Nucleus accumbens (tissue), 56 donors: ENCODE measurements at places on chromosomes 6 and 20.

DNA sequence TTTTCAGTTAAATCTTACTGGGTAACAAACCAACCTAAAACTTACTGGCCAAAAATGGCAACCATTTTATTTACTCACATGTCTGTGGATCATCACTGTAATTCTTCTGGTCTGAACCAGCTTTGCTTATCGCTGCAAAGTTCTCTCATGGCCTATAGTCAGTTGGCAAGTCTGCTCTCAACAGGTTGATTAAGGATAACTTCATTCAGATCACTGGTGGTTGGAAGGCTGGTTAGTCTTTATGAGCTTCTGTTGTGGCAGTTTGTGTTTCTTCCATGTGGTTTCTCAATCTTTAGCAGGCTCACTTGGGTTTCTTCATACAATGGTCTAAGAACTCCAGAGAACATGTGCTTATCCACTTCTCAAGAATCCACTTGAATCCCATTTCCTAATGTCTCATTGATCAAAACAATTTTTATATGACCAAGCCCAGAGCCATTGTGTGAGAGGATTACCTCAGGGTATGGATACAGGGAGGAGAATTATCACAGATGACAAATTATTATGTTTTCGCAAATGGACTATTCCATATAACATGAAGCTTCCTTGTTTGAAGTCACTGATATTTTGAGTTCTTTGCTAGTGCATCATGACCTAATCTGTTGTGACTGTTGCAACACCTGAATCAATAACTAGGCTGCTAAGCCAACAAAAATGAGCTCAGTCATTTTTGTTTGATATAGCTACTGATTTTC is 155.4 kb upstream of the BMP2 start:
- no peak for DNase-seq

- no peak for DNase-seq
These were observed 47.5 kb upstream of the NHSL1 start for GRCh38 chr6:138546733-138547185.

DNA sequence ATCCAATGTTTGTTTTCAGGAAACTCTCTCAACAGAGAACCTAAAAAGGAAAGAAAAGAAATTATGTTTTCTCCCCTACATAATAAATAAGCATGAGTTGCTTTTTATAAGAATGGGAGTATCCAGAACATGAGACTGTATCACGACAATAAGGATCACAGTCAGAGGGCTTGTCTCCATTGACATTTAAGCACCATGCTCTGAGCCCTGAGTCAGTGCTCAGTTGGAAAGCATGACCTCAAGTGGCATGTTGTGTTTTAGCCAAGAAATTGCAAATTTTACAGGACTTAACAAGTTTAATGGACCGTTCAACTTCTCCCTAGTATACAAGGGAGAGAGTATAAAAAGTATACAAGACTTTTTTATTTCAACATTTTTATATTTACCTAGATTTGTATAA is 431.6 kb downstream of the GJA1 start:
- no peak for DNase-seq

GRCh38 chr20:49970498-49970897 is 12.3 kb upstream of the SNAI1 start:
- DNase-seq, result no peak

GRCh38 chr6:27157459-27158315 is 89.8 kb upstream of the PRSS16 start:
- DNase-seq, result peak; percentile 61

GRCh38 chr6:159695984-159696383 is 2.9 kb upstream of the SOD2 start:
- no peak for DNase-seq

GRCh38 chr6:170076466-170077165 is 214.3 kb downstream of the DLL1 start:
- DNase-seq, result no peak

DNA sequence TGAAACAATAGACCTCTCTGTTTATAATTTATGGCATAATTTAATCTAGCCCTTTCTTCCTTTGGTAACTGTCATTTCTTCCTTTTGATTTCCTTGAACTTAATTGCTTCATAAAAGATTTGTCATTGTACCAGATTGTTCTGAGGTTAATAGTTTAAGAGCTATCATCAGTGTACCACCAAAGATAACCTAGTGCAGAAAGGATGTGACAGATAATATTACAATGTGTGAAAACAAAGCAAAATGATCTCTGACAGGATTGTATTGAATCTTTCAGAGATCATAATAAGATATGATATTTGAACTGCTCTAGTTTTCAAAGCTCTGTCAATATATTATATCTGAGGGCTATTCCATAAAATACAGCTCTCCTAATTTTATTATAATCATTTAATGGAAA is 132.1 kb upstream of the PTCHD4 start:
- DNase-seq, result no peak

DNA sequence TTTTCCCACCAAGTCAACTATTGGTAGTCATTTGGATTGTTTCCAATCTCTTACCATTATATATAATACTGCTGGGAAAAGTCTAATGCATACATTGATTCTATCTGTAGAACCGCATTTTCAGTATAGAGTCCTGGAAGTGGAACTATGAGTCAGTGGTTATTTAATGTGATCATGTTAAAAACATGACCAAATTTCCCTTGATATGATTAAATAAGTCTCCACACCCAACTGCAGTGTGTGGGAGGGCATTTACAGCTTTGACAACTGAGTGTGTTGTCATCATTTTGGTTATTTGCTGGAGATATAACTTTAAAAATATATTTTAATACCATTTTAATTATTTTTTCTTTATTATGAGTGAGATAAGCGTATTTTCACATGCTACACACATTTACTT is 1027.6 kb downstream of the EYS start:
- no peak for DNase-seq

- no peak for DNase-seq
These were observed 9.8 kb downstream of the DUSP15 start for GRCh38 chr20:31860390-31861134.

- DNase-seq, result no peak
These were observed 19.0 kb downstream of the TTPAL start for GRCh38 chr20:44494681-44495080.

GRCh38 chr20:58144096-58144495 is 84.4 kb downstream of the ANKRD60 start:
- no peak for DNase-seq

DNA sequence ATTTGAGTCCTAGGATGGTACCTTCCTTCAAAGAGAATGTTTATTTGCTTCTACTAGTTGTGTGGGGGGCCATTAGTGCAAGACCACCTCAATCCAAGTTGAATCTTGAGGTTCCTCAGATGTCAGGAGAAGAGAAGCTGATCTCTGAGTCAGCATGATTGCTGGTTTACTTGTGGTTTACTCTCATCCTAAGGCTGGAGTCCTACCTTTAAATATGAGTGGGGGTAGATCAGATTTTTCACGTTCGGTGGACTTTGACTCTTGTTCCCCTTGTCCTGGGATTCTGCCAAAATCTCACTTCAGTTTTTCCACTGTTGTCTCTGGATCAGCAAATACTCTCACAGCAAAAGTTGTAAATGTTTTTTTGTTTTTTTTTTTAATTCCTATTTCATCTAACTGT is 84.6 kb upstream of the F13A1 start:
- DNase-seq, result no peak

GRCh38 chr20:45892828-45893500 is 1.8 kb downstream of the CTSA start:
- no peak for DNase-seq

DNA sequence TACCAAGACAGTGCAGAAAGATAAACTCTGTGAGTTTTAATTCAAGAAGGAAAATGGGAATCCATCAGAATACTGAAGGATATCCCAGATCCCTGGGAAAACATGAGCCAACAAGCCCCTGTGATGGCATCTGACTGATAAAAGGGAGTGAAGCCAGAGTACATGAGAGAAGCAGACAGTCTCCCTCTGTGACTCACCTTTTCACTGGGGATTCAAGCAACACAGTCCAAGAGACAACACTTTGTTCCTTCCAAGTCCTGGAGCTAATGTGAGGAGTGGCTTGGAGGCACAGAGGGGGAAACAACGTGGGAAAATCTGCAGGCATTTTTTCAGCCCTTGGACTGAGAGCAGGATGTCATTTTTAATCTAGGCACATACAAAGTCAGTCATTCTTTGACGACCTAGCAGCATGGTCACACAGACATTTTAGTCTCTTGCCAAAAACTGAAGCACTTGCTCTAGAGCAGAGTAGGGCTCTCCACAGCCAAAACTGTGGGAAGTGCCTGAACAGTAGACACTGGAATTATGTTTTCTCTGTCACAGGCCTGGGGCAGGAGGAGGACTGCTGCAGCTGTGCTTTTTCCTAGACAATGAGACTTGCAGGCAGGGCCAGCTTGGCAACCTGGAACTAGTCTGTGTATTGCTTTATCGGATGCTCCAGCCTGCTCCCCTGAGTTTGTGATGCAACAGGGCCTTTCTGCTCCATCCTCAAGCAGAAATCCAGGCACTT is 465.0 kb upstream of the GJE1 start:
- no peak for DNase-seq

GRCh38 chr20:44188752-44189151 is 1.8 kb upstream of the JPH2 start:
- DNase-seq, result no peak

- DNase-seq, result no peak
These were observed 859 bp upstream of the BIRC7 start for GRCh38 chr20:63234693-63235398.

DNA sequence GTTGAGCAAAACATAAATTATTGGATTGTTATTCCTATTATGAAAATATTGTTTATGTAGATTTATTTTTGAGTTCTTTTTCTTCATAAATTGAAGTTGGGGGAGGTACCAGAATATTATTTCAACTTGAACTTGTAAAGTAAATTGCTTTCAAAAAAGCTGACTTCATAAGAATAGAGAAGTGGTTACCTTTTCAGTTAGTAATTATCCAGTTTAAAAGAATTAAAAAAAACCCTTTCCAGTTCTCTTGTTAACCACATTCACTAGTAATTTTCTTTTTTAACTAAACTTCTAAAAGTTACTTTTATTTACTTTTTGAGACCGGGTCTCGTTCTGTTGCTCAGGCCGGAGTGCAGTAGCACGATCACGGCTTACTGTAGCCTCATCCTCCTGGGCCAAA is 124.3 kb downstream of the CDKAL1 start:
- no peak for DNase-seq

GRCh38 chr6:163369141-163369540 is 45.4 kb upstream of the QKI start:
- DNase-seq, result no peak

GRCh38 chr6:104606361-104606760 is 253.4 kb downstream of the HACE1 start:
- DNase-seq, result no peak

DNA sequence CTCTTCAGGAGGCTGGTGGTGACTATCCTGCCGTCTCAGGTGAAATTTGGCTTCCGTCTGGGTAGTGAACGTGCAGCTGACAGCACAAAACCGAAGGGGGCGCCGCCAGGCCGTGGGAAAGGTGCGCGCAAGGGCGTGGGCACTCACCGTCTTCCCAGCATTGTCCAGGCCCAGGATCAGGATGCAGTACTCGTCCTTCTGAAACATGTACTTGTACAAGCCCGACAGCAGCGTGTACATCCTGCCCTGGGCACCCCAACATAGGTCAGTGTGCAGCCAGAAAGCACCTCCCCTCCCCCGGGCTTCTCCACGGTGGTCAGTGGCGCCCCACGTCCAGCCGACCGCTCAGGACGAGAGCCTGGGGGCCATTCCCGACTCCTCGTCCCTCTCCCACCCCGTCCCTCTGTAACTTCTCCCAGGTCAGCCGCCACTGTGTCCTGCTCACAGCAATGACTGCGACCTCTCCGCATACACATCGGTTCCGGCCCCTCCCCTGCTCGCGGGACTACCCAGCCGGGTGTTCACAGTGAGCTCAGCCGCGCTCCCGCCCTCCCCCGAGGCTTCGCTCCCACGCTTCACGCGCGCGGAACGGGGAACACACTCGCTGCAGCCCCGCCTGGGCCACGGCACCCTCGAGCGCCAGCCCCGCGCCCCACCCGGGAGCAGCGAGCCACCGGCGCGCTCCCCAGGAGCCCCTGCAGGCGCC is 771 bp downstream of the ARFRP1 start:
- DNase-seq, result no peak

- DNase-seq, result no peak
These were observed 238.2 kb downstream of the SOX4 start for GRCh38 chr6:21831521-21832291.

DNA sequence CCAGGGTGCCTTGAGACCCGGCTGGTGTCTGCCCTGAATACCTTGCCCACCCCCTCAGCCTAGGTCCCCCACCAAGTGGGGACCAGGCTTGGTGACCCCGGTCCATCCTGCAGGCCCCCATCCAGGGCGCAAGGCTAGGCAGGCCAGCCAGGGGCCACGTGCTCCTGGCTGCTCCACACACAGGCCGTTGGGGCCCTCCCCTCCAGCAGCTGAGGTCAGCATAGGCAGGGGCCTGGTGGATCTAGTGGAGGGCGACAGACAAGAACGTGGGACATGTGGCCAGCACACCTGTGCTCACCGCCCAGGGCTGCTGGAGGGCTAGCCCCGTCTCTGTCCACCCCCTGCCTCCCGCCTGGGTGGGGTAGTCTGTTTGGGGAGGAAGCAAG is 7.5 kb upstream of the HRH3 start:
- no peak for DNase-seq

GRCh38 chr20:23046431-23046830 is 3.0 kb downstream of the THBD start:
- DNase-seq, result no peak

- no peak for DNase-seq
These were observed 128.0 kb downstream of the PHACTR1 start for GRCh38 chr6:12844284-12845223.

GRCh38 chr20:54132612-54133433 is 41.0 kb downstream of the CYP24A1 start:
- DNase-seq, result no peak

DNA sequence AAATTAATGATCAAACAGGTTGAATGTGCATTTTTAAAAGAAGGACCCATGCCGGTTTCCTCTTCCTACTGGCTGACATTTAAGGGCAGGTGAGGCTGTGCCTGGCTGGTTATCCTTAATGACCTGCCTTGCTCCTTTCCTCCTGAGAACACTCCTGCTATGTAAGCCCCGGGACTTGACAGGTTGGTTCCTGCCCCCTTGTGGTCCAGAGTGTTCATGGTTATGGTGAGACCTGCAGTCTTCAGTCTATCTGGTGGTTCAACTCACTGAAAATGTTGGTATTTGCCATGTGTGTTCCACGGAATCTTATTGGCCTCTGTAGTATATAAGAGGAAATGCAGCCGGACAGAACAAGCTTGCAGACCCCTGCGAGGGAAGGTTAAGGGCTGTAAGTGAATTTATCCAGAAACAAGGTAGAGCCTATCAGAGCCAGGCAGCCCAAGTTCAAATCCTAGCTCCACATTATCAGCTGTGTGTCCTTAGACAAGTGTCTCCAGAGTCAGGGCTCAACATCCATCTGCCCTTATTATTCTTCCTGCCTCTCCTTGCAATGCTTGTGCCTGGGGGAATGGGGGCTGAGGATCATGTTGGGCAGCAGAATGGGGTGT is 5.2 kb upstream of the BPIFA3 start:
- DNase-seq, result no peak

- DNase-seq, result no peak
These were observed 121.3 kb upstream of the SLC22A16 start for GRCh38 chr6:110597761-110598160.

GRCh38 chr20:11221046-11221445 is 547.2 kb upstream of the JAG1 start:
- DNase-seq, result no peak
